Hindlimb muscle (tissue), 1 donor: ENCODE measurements at places on chromosomes 6 and 20. TPM values are rescaled to one million over a fixed set of nuclear protein-coding genes. Genes with fewer than 3 reads are reported as not detected.

The DUSP15 gene
- polyA plus RNA-seq = 3.0 TPM

The C6orf52 gene
- polyA plus RNA-seq = 1.5 TPM

The PFDN6 gene
- polyA plus RNA-seq = 41.2 TPM

DNA sequence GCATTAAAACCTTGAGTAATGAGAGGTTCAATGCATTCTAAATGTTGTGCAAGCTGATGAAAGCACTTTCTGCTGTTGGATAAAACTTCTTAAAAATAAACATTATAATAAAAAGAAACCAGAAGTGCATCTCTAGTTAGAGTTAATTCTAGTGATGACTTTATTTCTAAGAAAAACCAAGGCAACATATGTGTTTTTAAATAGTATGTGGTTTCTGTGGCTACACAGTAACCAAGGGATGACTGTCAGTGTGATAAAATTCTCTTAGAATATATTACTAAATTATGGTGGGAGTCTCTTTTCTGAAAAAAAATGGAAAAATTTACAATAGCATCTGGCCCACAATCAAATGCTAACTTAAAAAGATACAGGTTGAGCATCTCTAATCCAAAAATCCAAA is 117.0 kb downstream of the ME1 start:
- no peak for DNase-seq

DNA sequence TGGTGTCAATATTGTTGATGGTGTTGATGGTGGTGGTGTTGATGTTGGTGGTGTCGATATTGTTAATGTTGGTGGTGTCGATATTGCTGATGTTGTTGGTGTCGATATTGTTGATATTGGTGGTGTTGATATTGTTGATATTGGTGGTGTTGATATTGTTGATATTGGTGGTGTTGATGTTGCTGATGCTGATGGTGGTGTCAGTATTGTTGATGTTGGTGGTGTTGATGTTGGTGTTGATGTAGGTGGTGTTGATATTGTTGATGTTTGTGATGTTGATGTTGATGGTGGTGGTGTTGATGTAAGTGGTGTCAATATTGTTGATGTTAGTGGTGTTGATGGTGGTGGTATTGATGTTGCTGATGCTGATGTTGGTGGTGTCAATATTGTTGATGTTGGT is 240.0 kb downstream of the CDH4 start:
- DNase-seq = no peak
